ENCODE measurements at places on chromosomes 7 and 10. TPM values are rescaled to one million over a fixed set of nuclear protein-coding genes. Genes with fewer than 3 reads are reported as not detected.

DNA sequence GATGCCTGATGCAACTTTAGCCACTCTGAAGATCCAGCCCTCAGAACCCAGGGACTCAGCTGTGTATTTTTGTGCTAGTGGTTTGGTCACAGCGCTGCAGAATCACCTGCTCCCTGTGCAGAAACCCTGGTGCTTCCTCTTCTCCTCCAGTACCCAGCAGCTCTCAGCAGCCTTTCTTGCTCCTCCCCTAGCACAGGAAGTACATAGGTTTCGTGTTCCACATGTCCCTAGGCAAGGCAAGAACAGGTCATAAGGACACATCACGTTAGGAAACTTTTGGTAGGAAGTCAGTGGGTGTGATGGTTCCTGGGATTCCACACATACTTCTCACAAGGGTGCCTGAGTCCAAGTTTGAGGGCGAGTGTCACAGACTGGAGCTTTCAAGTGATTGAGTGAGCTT lies 167.9 kb upstream of the PRSS1 start:
- DNase-seq = no peak

The NKX1-2 gene
- polyA plus RNA-seq = not detected

The CDH23 gene
- polyA plus RNA-seq = 0.90 TPM

The SLC13A4 gene
- 6.2 TPM for polyA plus RNA-seq

GRCh38 chr7:84025332-84025927 lies 169.2 kb downstream of the SEMA3A start:
- no peak for DNase-seq

The ASIC3 gene
- polyA plus RNA-seq = 2.3 TPM

The CHST3 gene
- 15.4 TPM for polyA plus RNA-seq

- DNase-seq = no peak
Observed at GRCh38 chr7:118111347-118111746, 72.6 kb upstream of the LSM8 start.

DNA sequence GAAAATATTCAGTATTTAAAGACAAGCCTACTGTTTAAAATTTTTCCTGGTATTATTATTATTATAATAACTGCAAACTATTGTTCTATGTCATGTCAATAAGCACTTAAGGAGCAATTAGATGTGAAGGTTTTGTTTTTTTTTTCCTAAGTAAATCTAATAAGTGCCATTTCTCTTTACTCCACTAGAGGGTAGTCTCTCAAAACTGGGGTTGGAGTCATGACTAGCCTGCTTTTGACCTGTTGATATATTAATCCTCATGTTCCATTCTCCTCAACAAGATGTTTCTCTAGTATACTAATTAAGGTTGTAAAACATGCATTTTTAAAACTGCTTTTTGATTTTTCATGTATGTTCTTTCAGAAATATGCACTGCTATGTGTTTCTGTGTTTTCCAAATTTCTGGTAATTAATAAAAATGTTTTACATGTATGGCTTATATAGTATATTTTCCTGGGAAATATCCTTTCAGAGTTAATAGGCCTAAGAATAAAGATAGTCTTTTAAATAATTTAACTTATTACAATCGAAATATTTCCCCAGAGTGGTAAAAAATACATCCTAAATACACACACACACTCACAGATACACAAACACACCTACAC lies 1.0 kb upstream of the LRRN3 start:
- DNase-seq = peak; percentile 38

DNA sequence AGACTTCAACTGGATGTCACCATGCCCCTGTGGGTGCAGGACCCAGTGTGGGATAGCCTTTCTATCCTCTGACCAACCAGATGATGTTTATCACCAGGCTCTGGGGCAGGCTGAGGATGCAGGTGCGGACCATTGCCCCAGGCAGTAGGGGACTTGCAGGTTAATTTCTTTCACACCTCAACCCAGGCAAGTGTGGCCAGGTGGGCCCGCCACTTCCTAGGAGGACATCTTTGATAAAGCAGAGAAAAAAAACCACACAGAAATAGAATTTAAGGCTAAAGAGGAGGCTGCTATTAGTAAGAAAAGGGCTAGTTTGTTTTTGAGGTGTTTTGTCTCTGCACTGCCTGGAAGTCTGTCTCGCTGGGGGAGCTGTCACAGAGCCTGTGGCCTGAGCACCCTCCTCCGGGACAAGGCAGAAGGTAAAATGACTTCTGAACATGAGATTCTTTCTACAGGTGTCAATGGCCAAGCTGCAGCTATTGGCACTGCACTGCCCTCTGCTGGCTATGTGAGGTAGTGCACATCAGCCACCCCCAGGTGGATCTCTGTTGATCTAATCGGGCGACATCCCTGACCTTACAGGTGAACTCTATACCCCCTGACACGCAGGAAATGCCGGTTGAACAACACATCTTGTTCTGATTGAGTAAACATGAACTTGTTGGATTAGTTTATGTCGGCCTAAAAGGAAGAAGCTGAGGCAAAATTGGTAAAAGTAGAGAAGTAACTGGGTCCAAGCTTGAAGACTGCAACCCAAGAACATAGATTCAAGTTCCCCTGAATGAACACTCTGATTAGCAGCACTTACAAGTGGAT lies 21.0 kb downstream of the UPP1 start:
- DNase-seq = no peak

The AKR1C4 gene
- polyA plus RNA-seq = not detected

The MMD2 gene
- not detected for polyA plus RNA-seq

GRCh38 chr10:114879541-114880158 lies 58.1 kb downstream of the FHIP2A start:
- no peak for DNase-seq

The CRHR2 gene
- polyA plus RNA-seq = 0.07 TPM

The GPR85 gene
- polyA plus RNA-seq = 1.0 TPM

The AGAP4 gene
- 55.4 TPM for polyA plus RNA-seq

The CALHM3 gene
- not detected for polyA plus RNA-seq

DNA sequence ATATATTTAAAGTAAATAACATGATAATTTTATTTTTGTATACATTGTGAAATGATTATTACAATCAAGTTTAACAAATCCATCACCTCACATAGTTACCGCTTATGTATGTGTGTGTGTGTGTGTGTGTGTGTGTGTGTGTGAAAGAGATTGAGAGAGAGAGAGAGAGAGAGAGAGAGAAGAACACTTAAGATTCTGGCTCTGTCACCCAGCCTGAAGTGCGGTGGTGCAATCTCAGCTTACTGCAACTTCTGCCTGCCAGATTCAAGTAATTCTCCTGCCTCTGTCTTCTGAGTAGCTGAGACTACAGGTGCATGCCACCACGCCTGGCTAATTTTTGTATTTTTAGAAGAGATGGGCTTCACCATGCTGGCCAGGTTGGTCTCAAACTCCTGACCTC lies 17.8 kb downstream of the LYZL1 start:
- no peak for DNase-seq

Data from left kidney (tissue), 8 donors.